Stimulated activated CD4-positive, alpha-beta T cell treated with anti-CD3 and anti-CD28 coated beads, Interleukin-15, amount 100 ng/mL, for 24 hours (primary cell): ENCODE measurements at places on chromosomes 2 and 18.

- DNase-seq = no peak
Observed at GRCh38 chr2:39407516-39408296, 29.4 kb downstream of the MAP4K3 start.

DNA sequence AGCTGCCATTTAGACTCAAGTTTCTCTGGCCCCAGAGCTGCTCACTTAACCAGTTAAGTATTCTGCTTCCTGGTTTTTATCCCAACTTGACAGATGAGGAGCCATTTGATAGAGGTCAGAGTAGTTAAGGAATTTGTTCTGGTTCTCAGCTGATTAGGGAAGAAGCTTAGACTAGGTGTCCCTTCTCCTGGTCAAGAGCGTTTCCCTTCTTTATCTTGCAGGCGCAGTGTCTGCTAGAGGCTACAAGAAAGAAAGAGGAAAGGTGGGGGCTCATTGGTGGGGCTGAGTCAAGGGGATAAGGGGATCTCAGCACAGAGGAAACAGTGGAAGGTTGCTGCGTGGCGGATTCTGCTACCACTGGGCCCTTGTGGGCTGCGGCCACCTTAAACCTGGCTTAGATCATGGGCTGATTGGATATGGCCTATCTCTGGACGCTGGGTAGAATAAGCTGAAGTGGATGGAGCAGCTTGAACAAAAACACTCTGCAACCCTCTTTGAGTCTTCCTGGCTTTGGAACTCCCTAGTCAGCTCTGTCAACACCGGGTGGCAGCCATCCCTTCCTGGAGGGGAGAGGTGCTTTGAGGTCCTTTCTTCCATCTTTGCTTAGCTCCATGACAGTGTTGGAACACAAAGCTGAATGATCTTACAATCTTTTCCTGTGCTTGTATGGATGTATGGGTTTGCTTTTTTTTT lies 70.8 kb downstream of the QPCT start:
- DNase-seq = no peak

GRCh38 chr2:16081316-16082200 lies 141.2 kb downstream of the MYCN start:
- DNase-seq = no peak

- DNase-seq = no peak
Observed at GRCh38 chr2:29278966-29279365, 163.8 kb downstream of the CLIP4 start.

DNA sequence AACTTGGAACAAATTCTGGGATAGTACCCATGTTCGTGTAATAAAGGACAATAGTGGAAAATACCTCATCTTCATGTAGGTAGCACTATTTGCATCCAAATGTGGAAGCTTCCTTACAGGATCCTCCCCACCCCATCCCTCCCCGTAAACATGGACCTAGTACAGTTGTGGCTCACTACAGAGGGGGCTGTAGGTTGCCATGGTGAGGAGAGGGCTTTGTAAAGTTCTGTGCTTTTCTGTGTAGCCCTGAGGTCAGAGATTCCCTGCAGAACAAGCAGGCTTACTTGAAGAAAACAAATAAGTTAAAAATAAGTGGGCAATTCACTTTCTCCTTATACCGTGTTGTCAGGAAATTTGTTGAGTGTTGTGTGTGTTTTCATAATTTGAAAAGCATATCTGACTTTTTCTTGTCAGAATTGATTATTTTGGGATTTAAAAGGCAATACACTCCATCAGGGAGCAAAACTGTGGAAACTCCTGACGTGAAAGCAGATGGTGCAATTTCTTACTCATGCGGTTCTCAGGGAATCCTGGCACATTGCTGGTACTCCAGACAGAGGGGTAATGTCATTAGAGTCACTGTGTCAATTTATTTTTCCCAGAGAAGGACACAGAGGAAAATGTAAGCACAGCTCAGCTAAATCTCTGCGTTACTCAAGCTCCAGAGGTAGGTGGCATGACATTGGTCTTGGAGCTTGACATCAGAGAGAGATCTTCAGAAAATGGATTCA lies 174.2 kb upstream of the LHCGR start:
- DNase-seq = no peak

DNA sequence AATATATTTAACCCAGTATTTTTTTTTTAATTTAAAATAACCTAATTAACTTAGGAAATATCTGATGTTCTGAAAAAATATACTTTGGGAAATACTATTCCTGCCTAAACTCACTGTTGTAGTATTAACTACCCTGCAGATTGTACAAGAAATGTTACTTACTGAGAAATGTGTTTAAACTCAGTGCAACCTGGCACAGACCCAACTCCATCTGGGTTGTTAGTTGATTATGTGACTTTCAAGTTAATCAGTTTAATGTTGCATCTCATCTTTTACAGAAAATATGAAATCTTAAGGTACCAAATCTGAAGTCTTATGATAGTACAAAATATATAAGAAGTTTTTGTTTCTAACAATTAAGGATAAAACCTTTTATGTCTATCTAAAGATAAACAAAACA lies 27.3 kb downstream of the VAPA start:
- no peak for DNase-seq

DNA sequence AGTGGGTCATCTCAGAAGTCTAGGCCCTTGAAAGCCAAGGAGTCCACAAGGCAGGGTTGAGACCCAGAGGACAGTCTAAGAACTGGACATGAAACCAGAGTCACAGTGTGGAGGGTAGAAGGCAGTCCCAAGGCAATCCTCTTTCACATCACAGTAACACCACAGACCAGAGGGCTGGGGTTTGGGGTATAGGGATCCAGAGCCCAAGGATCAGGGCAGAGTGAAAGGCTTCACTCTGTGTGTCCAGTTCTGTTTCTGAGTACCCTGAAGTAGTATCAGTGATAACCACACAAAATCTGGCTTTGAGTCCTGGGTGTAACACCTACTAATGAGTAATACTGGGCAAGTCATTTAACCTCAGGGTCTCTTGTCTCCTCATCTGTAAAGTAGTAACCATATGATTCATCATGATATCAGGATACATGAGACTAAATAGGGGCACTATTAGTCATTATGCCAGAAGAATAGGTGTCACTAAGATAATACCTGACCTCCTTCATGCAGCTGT lies 91.0 kb downstream of the ICA1L start:
- DNase-seq = peak; percentile 27

DNA sequence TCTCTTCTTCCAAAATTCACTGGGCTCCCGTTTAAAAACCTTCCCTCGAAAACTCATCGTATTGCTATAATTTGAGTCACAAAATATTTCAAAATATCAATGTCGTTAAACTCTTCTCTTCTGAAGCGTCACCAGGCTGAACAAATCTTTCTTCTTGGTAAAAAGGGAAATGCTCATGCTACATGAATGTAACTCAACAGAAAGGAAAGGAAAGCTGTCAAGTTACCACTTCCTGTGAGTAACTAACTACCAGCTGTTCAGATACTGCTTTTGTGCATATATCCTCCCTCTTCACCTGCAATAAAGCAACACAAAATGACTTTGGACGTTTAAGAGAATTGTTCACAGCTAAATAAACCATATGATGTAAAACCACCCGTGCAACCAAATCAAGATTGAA lies 95.4 kb downstream of the DOCK10 start:
- DNase-seq = no peak

DNA sequence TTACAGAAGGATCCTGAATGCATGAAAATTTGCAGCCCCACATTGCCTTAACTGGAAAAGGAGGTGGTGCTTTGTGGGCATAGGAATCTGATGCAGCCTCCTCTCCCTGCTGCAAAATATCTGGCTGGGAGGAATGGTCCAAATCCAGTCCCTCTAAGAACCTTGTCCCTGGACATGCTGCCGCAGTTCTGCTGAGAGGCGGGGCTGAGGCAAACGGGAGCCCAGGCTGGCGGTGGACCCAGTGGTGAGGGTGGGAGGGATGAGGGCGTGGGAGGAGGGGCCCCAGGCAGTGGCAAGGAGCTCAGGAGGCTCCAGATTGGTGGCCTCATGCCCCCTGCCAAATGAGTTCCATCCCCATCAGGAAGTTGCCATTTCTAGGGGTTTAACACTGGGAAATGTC lies 36.2 kb downstream of the ZAP70 start:
- no peak for DNase-seq

DNA sequence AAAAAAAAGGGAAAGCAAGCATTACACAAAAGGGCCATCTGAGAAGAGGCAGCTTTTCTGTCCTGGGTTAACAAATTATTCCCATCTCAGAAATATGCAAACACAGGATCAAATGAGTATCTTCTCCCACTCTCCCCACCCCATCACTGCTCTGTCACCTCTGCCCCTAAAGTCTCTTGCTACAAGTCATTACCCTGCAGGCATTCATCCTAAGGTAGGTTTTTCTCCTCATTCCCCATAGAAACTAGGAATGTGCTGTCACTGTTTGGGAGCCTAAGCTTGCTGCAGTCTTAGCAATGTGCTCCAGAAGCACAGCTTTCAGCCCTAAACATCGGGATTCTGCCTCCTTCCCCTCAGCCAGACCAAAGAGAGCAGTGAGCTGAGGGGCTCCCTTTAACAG lies 3.6 kb downstream of the LRRTM1 start:
- DNase-seq = no peak

DNA sequence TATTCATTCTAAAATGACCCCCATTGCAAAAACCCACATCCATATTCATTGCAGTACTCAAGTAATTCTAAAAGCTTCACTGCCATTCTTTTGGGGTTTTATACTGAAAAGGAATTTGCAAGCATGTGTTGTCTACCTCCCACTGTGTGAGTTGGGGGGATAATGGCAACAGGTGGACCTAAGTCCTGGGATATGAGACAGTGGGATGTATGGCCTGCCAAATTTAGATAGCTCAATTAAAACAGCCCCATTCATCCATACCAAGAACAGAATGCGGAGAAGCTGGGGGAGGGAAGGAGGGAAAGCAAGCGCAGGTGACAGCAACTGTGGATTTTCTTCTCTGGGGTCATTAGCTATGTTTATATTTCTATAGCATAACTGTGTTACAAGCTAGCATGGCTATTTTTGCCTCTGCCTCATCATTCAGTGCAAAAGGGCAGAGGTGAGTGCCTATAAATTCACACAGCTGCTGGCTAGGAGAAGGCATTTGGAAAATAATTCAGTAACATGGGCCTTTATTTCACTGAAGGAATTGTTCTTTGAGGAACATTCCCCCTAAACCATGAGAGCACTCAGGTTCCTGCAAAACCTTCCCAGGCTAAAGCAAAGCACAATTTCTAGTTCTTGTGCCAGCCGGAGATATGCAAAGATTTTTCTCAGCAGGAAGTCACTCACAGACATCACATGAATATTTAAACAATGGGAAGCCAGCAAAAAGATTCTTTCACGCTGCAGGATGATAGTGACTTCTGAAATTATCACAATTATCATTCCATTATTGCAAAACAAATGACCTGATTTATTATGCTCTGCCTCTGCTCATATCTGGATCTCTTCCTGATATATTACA lies 393.9 kb upstream of the ACVR2A start:
- DNase-seq = no peak

DNA sequence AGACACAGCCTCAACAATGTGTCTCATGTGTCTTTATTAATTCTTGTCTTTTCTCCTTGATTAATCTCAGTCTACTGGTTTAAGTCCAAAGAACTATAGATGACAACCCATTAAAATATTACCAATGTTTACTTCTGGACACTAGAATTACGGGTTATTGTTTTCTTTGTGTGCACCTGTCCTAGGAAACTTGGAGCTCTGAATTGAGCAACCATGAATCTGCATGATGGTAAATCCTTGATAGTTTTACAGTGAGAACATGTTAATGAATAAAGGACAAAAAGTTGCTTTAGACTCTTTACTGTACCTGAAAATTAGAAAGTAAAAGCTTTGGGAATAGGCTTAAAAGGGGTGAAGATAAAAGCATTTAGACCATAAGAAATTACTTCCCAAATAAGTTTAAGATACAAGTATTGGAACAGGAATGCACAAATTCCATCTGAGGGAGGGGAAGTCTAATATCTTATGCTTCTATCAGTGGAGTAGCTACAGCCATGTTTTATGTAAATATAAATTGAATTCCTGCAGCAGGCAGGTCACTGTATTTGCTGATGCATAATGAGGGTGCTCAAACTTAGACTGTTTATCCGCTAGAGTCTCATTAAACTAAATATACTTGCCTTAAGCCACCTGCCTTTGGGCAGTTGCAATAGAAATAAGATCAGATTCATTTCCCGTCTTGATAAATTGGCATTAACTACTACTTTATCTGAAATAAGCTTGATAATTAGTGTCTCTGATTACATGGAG lies 603.7 kb upstream of the GCFC2 start:
- no peak for DNase-seq

- DNase-seq = no peak
Observed at GRCh38 chr2:196143730-196144131, 27.6 kb downstream of the STK17B start.

- DNase-seq = peak; percentile 22
Observed at GRCh38 chr2:207283356-207283755, 117.6 kb upstream of the KLF7 start.

GRCh38 chr2:12733846-12734245 lies 17.1 kb downstream of the TRIB2 start:
- DNase-seq = no peak

DNA sequence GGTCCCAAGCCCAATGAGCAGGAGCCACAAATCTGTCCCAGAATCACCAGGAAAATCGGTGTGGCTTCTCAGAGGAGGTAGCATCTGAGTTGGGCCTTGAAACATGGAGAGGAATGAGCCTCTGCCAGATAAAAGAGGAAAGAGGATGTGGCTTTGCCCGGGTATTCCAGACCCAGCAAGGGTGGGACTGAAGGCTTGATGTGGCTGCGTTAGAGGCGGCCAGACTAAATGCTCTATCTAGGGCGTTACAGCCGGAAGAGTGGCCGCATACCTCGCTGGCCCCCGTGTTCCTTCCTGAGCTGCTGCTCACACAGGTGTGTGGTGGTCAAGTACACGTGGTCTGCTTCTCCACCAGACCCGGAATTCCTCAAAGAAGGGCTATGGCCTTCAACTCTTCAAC lies 33.9 kb upstream of the POMC start:
- DNase-seq = no peak

GRCh38 chr2:150047620-150048222 lies 439.7 kb downstream of the RND3 start:
- DNase-seq = no peak

GRCh38 chr2:134097740-134098139 lies 156.1 kb upstream of the MGAT5 start:
- no peak for DNase-seq

GRCh38 chr2:50385349-50385748 lies 646.6 kb downstream of the NRXN1 start:
- DNase-seq = no peak

GRCh38 chr2:69366-70344 lies 23.4 kb upstream of the FAM110C start:
- no peak for DNase-seq

GRCh38 chr18:71707985-71708500 lies 836.1 kb downstream of the CBLN2 start:
- DNase-seq = no peak

GRCh38 chr2:90207454-90208058 lies 1516.1 kb downstream of the RPIA start:
- no peak for DNase-seq

GRCh38 chr2:179596018-179596417 lies 265.4 kb downstream of the ZNF385B start:
- no peak for DNase-seq

DNA sequence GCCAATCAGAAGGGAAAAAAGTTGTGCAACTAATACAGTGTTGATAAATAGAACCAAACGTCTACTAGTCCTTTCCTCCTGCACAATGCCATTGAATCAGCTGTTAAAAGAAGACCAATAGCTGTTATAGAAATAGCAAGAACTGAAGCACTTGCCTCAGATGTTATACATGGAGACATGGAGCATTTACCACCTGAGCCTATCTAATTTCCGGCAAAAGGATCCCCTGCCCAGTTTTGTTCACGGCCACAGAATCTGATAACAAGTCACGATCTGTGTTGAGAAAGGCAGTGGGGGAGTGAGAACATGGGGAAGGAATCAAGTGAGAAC lies 285.4 kb downstream of the ZEB2 start:
- no peak for DNase-seq

GRCh38 chr18:38972571-38972970 lies 1407.0 kb upstream of the CELF4 start:
- DNase-seq = no peak
